PC-3 (cell line): ENCODE measurements at places on chromosomes 2 and 18. TPM values are rescaled to one million over a fixed set of nuclear protein-coding genes. Genes with fewer than 3 reads are reported as not detected.

The GALNT14 gene
- total RNA-seq: 10.2 and 12.7 TPM in 2 replicates

The ALPP gene
- total RNA-seq: 8.6 and 14.4 TPM in 2 replicates

- DNase-seq: no peak
These were observed 38.7 kb upstream of the CREB1 start for GRCh38 chr2:207491086-207491485.

DNA sequence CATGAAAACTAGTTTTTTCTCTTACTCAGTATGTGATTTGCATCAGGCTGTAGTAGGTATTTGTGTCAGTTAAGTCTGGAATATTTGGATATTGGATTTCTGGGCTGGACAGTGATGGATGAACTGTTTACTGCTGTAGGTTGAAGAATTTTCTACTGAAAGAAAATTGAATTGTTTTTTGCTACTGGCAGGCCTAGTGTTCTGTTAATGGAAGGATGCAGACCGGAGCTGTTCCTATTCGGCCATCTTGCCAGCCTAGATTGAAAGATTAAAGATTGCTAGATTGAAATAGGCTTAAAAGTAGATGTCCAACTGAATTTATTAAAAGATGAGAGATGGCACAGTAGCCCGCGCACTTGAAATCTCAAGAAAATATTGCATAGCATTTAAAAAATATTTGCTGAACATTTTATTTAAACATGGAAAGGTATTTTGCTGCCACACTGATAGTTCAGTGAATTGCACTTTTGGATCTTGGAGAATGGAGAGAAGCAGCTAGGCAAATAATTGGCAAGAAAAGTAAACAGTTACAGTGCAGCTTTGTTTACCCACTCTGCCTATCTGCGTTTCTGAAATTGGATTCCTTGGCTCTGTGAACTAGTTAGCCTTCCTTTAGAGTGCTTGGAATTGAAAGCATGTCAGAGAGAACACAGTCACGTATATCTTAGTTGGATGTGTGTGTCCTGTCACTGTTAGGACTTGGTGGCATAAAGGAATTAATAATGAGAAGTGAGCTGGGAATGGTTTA is 54.1 kb downstream of the EPB41L5 start:
- DNase-seq: peak; percentile 80

GRCh38 chr18:36424741-36425142 is 127.2 kb downstream of the FHOD3 start:
- DNase-seq: peak; percentile 13

DNA sequence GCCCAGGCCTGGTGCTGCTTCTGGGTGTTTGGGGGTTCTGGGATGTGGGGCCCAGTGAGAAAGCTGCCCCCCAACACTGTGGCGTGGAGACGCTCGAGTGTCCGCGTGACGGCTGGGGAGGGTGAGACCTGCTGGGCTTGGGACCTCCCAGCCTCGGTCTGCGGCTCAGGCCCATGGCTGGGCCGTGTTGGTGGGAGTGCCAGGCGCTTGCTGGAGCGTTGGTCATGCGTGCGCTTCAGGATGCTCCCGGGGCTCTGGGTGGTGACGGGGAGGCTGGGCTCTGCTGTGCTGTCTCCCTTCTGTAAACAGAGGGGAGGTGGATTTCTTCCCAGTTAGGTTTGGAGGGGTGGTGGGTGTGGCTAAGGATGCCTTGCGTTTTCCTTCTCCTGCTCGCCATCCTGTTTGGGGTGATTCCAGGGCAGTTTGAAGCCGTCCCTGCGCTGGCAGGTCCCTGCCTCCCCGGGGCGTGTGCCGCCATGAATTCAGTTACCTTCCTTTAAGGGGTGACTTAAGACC is 606 bp downstream of the GAL3ST2 start:
- no peak for DNase-seq

The SLC40A1 gene
- total RNA-seq: 1.7 and 13.4 TPM in 2 replicates

- DNase-seq: peak; percentile 50
These were observed 2.1 kb downstream of the RHBDD1 start for GRCh38 chr2:226837787-226838603.

DNA sequence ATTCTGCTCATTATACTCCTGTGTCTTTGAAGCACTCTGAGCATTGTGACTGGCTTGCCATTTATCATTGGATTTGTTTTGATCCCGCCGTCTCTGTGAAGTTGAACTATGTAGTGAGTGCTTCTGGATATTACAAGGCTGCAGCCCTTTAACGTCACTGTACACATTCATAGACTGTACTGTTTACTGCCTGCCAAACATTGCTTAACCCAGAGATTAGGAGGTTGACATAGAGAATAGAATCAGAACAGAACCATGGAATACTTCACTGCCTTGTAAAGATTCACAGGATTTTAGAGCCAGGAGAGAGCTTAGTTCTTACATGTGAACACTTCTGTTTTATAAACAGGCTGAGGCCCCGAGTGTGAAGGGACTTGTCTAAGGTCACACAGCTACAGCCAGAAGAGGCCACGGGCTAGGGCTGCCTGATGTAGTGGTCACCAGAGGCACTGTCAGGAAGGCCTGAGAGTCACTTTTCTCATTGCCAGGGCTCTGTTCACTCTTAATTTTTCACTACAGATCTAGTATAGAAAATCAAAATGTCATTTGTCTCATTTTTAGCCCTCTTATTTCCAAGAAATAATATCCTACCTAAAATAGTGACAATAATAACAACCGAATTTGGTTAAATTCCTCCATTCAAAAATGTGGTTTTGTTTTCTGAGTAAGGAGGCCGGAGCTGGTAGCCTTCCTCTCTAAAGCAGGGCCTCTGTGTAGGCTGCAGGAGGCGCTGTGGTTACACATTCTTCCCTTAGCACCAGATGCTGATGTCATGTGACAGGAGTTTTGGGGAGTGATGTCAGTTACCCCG is 87.9 kb downstream of the UGGT1 start:
- DNase-seq: peak; percentile 46

DNA sequence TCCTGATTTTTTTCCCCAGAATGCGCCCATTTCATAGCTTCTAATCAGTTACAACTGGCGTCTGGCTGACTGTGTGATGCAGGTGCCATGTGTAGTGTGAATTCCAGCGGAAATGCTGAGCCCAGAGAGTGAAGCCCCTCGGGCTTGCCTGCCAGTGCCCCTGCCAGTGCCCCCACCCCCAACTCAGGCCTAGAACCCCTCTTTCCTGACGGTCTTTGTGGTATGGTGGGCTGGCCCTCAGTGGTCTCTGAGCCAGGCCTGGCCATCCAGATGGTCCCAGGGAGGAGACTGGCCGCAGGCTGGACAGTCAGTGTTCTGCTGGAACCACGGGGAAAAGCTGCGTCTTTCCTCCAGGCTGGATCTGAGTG is 3.1 kb downstream of the RAMP1 start:
- DNase-seq: no peak

The ATG16L1 gene
- 126 and 173 TPM in 2 replicates for total RNA-seq

- no peak for DNase-seq
These were observed 21.9 kb upstream of the MTERF4 start for GRCh38 chr2:241123816-241124536.

The MEX3C gene
- 13.2 and 15.8 TPM in 2 replicates for total RNA-seq

- no peak for DNase-seq
These were observed 251.5 kb upstream of the CWC22 start for GRCh38 chr2:180258579-180258978.

- DNase-seq: peak; percentile 79
These were observed 18.0 kb downstream of the SLC9A2 start for GRCh38 chr2:102637358-102637757.

DNA sequence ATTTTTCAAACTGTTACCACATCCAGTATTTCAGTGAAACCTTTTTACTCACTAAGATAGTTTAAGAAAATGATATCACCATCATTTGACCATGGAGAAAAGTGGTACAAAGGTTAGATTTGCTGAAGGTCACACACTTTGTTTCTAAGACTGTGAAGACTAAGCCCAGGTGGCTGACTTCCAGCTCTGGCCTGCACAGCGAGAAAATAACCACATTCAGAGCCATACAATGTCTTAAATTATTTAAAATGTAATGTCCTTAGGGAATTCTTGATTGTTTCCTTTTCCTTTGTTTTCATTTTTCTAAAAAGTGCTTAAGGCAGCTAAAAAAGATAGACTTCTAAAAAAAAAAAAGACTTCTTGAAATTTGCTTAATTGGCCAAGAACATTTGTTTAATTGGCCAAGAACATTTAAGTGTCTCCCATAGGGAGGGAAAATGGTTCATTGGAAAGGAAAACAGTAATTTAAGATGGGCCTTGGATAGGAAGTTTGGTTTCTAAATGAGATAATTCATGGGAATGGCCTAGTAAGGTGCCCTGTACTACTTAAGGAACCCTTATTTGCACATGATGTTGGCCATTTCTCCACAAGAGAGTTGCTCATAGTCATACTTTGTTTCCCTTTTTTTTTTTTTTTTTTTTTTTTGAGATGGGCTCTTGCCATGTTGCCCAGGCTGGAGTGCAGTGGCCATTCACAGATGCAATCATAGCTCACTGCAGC is 45.2 kb downstream of the CYP1B1 start:
- no peak for DNase-seq

DNA sequence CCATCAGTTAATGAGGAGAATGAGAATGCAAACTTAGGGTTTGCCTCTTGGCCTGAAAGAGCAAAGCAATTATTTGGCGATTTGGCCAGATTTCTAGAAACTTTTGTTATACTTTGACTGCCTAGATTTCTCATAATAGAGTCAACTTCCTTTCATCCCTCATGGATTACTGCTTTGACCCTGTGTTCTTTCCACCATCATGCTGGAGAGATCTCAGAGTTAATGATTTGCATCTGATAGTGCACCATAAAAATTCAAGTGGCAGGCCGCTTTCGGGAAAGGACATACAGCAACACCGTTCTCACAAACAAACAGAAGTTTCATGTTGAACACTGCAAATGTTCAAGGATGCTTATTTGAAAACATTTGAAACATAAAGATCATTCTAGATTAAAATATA is 143.7 kb upstream of the ZFP36L2 start:
- DNase-seq: no peak

GRCh38 chr18:1906421-1906820 is 664.9 kb downstream of the METTL4 start:
- peak; percentile 28 for DNase-seq

The VWA3B gene
- total RNA-seq: not detected in 2 replicates

DNA sequence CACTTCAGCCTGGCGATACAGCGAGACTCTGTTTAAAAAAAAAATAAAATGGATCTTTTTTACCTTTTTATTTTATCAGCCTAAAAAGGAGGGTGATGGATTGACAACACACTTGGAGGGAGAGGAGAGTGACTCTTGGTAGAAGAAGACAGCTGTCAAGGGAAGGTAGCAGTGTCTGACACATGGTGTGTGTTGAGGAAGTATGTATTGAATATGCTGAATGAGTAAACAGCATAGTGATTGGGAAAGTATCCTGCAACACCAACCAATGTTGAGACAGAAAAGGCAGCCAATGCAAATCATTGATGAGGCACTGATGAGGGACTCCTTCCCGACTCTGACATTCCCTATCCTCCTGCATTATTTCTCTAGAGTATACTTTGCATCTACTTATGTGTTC is 306.4 kb downstream of the LPIN1 start:
- DNase-seq: peak; percentile 19

- no peak for DNase-seq
These were observed 14.6 kb upstream of the TNS1 start for GRCh38 chr2:218017211-218018053.

The FBXO48 gene
- total RNA-seq: 0.52 and 0.91 TPM in 2 replicates

- DNase-seq: peak; percentile 74
These were observed 63.1 kb downstream of the MARCO start for GRCh38 chr2:119005051-119005450.

GRCh38 chr2:26640331-26640745 is 828 bp downstream of the CIB4 start:
- DNase-seq: peak; percentile 22

The TACR1 gene
- not detected in 2 replicates for total RNA-seq

DNA sequence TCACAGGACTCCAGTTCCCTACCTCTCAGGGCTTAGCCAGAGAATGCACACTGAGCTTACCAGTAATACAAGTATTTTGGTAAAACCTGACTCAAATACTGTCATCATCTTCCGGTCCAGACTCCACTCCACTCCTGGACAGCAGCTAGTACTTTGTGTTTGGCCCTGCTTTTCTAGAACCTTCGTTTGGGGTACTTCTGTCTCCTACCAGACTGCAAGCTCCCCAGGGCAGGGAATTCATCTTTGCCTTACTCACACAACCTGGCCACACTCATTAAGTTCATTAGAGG is 108.9 kb upstream of the CDC42EP3 start:
- peak; percentile 74 for DNase-seq

GRCh38 chr2:223148516-223148915 is 96.5 kb downstream of the KCNE4 start:
- DNase-seq: no peak

The CCL20 gene
- total RNA-seq: 1.7 and 1.8 TPM in 2 replicates

GRCh38 chr2:149871091-149871885 is 283.7 kb upstream of the MMADHC start:
- DNase-seq: no peak

The SH2D6 gene
- 0.12 TPM in 1 of 2 replicates, not detected in the other for total RNA-seq

GRCh38 chr2:85914922-85915321 is 26.1 kb upstream of the ST3GAL5 start:
- DNase-seq: no peak

- no peak for DNase-seq
These were observed 82.8 kb upstream of the KCTD1 start for GRCh38 chr18:26631135-26631534.

- DNase-seq: no peak
These were observed 224.3 kb downstream of the NDUFA10 start for GRCh38 chr2:239800785-239801386.

DNA sequence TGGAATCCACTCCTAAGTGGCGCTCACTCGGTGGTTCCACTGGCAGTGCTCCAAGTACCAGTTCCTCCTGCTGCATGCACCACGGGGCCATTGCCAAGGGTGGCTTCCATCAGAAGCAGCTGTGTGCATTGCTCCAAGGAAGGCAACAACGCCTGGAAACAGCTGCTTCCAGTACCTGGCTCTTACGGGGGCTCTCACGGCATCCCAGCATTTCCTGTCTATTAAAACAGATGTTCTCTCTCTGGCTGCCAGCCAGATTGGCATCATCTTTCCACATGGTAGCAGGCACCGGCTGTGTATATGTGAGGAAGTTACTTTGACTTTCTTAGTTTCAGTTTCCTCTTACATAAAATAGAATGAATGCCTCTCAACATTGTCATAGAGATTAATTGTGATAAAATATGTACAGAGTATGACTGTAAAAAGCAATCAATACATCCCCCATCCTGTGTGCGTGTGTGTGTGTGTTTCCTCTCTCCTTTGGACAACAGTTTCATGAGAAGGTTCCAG is 84.9 kb downstream of the CMPK2 start:
- peak; percentile 12 for DNase-seq

GRCh38 chr2:237859082-237859433 is 365 bp upstream of the RAMP1 start:
- peak; percentile 13 for DNase-seq

- DNase-seq: no peak
These were observed 48.1 kb downstream of the COBLL1 start for GRCh38 chr2:164793529-164793928.

The KCNIP3 gene
- 13.3 and 19.1 TPM in 2 replicates for total RNA-seq

GRCh38 chr2:20514596-20515269 is 67.9 kb downstream of the RHOB start:
- DNase-seq: peak; percentile 66

- DNase-seq: peak; percentile 84
These were observed 289.2 kb downstream of the TNS1 start for GRCh38 chr2:217713395-217714286.
